Activated T-cell treated with anti-CD3 and anti-CD28 coated beads for 24 hours (primary cell): ENCODE measurements at places on chromosomes 2 and 18.

DNA sequence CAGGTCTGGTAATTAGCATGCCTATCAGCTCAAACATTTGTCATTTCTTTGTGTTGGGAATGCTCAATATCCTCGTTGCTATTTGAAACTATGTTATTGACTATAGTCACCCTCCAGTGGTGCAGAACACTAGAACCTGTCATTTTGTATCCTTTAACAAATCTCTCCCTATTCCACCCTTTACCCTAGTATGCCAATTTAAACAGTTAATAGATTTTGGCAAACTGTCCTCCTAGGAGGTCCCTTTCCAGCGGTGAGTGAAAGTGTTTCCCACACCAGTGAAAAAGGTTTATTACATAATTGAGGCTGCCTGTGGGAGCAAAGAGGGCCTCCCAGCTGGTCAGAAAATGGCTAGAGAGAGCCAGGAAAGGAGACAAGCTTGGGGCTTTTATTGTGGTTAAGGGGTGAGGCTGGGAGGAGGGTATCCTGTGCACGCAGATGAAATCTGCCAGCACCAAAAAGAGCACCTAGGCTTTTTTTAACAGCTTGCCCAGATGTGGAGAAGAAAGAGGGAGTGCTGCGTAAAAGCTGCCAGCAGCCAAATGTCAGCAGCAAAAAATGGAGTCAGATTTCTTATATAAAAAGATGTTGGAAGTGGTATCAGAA is 1.8 kb upstream of the DRC1 start:
- DNase-seq, result no peak

- no peak for DNase-seq
Observed at GRCh38 chr2:72395096-72395495, 247.4 kb upstream of the CYP26B1 start.

GRCh38 chr2:54709336-54709809 is 14.1 kb upstream of the EML6 start:
- no peak for DNase-seq

- no peak for DNase-seq
Observed at GRCh38 chr2:99072551-99072950, 69.0 kb upstream of the C2orf15 start.

DNA sequence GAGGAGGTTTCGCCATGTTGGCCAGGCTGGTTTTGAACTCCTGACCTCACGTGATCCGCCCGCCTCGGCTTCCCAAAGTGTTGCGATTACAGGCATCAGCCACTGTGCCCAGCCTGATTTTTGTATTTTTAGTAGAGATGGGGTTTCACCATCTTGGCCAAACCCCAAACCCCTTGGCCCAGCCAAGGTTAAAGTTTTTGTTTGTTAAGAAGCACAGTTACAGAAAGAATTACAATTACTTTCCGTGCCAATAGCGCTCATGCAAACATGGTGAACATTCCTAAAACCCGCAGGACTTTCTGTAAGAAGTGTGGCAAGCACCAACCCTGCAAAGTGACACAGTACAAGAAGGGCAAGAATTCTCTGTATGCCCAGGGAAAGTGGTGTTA is 26.1 kb downstream of the ITSN2 start:
- DNase-seq, result no peak

- no peak for DNase-seq
Observed at GRCh38 chr18:63140038-63140450, 179.5 kb downstream of the BCL2 start.

DNA sequence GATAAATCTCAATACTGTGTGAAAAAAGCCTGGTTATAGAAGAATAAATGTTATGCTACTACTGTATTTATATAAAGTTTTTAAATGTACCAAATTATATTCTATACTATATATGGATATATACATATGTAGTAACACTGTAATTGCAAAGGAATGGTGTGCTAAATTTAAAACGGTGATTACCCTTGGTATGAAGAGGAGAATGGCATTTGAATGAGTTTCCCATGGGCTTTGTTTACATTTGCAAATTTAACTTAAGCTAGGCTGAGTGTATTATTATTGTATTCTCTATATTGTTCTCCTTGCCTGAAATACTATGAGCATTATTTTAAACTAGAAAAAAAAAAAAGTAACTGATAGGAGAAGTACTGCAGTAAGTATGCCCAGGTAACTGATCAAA is 4.7 kb upstream of the SP3 start:
- no peak for DNase-seq

GRCh38 chr2:20930928-20931327 is 108.0 kb upstream of the LDAH start:
- DNase-seq, result no peak

DNA sequence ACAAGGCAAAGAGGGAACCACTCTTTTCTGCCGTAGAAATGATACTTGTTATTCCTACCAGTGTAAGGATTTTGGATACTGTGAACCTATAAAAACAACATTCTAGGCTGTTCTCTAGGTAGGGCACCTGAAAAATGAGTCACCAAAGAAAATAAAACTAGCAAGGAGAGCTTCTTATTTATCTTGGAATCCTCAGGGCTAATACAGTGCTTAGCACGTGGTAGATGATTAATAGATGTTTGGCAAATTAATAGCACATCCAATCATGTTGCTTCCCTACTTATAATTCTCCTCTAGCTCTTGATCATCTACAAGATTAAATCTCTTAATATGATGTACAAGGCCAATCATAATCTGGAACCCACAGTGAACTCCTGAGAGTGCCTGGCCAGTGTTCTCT is 73.1 kb downstream of the AAK1 start:
- no peak for DNase-seq

DNA sequence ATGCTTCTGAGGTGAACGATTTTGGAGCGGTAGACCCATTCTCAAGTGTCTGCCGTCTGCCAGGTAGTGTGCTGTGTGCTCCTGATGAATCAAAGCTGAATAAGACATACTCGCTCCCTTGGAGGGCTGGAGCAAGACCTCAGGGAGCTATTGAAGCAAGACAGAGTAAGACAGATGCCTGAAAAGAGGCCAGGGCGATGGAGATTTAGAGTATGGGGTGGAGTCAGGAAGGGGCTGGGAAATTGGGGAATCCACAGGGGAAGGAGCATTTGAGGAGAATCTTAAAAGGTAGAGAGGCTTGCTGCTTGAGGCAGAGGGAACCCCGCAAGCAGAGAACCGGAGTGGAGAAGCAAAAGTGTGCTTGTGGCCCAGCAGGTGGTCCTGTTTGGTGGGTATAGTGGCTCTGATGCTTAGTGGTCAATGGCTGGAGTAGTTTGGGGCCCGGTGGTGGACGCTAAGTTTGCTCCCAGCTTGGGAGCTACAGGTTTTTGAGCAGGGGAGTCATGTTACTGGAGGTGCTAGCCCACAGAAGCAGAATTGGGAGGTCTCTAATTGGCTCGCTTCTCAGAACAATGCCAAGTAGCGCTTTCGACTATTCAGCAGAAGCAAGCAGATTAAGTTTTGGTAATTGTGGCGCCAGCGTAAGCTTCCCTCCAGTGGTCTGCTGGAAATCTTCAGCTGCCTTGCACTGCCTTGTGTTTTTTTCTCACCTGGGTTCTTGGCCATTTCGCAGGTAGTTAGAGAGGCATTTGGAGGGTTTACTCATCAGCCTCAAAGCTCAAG is 2.0 kb downstream of the CNNM4 start:
- no peak for DNase-seq

DNA sequence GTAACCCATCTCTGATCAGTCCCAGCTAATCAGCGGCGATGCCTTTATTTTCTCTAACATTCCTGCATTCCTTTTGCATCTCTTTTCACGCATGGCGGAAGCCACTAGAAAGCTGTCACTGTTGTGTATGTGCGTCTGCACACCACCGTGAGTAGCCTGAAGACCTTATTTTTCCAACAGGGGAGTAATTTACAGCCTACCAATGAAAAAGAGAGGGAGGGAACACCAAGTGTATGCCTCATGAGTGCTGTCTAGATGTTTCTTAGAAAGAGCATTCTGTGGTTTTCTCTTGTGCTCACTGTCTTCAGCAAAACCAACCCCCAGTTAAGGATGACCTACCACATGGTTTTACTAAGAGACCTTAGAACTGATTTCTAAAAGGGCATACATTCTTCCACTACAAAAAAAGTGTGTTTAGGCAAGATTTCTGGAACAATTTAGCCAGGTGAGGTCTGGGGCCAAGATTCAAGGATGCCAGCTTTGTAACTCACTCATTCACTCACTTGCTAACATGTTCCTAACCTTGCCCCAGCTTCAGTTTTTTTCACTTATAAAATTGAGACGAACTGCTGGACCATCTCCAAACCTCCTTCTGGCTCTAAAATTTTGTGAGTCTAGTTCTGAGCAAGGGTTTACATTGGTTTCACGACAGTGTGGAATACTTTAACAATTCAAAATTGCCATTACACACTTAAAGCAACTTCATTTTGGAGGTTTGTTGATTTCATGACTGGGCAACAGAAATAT is 51.4 kb downstream of the BCL2 start:
- DNase-seq, result no peak

DNA sequence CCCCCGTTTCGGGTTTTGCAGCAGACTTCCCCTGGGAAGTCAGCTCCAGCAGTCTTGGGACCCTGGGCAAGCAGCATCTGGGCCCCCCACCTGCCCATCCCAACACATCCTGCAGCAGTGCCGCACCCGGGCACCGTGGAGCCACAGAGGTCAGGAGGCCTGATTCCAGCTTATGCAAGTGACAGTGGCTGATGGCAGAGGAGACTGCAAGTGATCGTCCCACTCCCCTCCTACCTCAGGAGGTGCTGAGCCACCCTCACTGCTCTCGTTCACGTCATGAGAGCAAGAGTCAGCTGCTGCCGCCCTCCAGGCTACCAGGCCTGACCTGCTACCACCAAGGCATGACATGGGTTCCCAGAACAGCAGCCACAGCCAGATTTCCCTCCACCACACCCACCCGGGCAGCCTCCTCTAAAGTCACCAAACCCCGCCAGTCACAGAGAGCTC is 18.2 kb downstream of the COX7A2L start:
- DNase-seq, result no peak

DNA sequence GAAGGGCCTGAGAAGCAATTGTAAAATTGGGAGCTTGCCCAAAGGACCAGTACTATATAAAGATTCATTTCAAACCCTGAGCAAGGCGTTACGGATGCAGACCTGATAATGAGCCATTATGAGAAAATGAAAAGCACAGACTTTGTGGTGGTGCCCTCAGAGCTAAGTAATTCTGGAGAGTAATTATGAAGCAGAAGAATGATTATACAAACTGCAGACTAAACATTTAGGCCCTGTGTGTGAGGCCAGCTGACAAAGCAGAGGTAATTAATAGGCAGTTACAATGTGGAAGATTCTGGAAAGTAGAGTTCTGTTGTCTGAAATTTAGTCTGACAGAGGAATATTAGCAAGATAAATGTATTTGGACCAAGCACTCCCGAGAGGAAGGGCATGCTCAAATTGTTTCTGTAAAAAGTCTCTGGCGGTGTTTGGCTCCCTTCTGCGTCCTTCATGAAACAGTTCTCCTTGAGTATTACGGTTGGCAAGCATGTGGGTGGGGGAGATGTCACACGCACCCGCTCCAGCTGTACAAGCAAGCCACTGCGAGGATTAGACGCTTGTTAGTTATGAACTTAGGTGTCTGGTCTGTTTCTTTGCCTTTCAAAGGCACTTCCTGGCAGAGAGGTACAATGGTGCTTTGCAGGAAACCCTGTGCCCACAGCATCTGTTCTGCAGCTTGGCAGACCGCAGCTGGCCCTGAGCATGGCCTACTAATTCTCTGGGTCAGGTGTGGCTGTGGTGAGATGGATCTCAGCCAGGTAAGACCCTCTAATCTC is 45.5 kb downstream of the CDC42EP3 start:
- peak; percentile 40 for DNase-seq

- no peak for DNase-seq
Observed at GRCh38 chr2:239150125-239151011, 250.5 kb downstream of the HDAC4 start.

- DNase-seq, result no peak
Observed at GRCh38 chr2:127041259-127041970, 65.5 kb downstream of the BIN1 start.

- DNase-seq, result no peak
Observed at GRCh38 chr2:176500901-176501300, 231.7 kb downstream of the MTX2 start.

DNA sequence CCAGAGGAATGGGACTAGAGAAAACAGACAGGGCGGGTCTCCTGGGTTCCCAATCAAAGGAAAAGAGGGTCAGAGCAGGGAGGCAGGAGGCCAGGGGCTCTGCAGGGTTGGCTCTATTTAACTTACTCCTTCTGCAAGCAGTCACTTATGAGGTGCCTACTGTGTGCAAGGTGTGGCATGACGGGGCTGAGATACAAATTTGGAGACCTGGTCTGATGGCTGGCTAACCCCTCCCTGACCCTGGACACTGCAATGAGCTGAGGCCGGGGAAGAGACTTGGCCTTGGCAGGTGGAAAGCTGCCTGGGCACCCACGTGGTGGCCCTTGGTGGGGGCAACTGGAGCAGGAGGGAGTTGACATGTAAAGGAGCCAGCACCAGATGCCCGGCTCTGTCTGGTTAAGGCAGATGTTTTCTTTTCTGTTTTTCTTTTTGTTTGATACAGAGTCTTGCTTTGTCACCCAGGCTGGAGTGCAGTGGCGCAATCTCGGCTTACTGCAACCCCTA is 148.5 kb upstream of the GATA6 start:
- no peak for DNase-seq

DNA sequence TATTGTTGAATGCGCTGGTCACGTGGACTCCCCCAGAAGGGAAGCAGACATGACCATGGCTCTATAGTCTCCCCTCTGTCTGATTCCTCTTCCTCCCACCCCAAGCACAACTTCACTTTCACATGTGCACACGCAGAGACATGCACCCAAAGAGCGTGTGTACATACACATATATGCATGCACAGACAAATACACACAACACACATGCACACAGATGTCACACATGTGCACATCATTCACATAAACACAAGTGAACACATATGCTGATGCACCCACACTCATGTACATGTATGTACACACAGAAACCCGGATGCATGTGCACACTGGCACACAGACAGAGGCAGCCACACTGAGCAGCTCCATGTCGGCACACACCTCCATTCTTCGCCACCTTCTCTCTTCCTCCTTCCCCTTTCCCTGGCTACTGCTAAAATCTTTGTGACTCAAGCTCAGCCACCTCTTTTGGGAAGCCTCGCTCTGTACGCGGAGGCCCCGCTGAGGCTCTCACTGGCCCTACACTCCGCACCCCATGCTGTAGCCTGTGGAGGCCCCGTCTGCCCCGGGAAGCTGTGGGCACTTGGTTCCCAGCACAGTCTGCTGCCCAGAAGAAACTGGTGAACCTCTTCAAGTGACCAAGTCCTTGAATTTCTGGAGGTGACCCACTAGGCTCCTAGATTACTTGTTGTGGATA is 101.6 kb upstream of the TEX51 start:
- no peak for DNase-seq
